ENCODE measurements at places on chromosomes 16 and 17.
A peak's percentile ranks its signal among the peaks of the same experiment; 100 is the strongest.

DNA sequence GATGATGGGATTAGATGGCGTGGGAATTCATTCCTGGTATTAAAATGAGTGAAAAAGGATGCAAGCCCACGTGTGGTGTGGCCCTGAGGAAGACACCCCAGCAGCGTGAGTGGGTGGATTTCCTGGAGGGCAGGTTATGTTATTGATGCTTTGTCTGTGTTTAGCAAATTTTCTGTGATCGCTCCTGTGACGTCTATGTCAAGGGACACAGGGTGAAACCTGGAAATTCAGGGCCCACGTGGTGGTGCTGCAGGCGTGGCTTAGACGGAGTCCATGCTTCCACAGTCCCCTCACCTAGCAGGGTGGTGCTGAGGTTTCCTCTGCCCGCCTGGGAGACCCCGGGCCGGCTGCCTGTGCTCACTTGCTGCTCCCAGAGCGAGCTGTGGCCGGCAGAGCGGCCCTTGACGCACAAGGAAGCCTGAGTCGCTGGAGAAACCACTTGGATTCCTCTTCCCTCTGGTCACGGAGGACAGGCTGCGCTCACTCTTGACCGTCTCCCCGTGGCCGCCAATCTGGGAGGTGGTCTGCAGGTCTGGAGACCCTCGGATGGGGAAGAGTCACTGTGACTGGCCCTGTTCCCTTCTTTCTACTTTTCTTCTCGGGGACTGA, 23.4 kb downstream of the BAIAP2 start:
- no peak for DNase-seq

- DNase-seq = no peak
Measured at GRCh38 chr17:27417596-27418365, 38.5 kb upstream of the KSR1 start.

DNA sequence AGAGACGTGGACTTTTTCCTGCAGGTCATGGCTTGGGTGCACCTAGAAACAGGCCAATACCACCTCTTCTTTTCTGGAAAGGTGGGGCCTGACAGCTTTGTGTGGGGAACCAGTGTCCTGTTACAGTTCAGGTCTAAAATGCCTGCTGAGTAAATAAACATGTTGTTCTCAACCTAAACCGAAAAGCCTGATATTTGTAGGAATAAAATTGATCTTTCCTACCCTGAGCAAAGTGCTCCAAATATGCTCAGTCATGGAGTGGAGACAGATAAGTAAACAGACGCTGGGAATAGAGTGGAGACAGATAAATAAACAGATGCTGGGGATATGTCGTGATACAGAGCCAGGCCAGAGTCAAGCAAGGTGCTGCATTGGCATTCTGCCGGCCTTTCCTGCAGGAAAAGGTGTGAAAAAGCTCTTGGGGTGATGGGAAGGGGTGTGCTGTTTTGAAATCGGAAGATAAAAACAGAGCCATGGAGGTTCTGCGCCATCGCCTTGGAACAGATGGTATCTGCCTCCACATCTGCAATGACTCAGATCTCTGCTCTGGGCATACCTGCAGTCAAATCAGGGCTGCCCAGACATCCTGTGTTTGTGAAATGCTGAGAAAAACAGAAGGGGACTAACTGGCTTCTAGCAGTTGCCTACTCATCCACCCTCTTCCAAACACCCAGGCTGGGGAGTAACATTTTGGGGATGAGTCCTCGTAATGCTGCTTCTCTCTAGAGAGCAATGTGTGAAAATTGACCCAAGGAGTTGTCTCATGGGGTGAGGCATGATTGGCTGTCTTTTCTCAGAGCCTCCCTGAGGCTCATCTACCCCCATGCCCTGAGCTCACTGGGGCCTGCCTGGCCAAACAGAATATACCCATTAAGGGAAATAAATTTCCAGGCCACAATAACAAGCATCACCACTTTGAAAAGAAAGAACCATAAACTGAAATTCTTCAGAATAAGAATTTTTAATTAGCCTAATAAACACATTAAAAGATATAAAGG, 16.8 kb upstream of the TRPV2 start:
- no peak for DNase-seq

DNA sequence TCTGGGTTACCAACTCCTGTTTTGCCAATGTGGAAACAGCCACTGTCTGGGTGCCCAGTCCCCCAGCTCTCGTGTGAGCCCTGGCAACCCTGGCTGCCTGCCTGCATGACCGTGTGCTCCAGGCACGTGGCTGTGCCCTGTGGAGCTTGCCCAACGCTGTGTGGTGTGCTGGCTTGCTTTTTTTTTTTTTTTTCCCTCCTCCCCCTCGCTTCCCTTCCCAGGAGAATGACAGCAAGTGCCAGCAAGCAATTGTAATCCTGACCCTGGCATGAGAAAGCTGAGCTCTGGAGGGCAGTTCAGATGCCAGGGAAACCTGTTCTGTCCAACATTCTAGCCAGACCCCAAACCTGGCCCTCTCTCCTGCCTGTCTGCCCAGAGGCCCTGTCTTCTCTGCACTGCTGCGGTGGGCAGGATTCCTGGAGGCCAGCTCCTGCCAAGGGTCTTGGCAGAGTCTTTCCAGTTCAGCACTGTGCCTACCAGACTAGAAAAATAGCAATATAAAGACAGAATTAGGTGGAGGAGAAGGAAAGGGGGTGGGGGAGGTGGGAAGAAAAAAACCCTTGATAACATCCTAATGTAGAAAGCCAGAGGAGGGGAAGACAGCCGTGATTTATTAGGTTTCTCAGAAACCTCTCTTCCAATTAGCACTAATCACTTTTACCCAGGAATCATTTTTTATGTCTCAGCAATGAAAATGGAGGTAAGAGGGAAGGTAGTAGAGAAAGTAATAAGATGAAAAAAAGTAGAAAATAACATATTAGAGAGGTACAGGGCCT, 9.0 kb downstream of the HLF start:
- DNase-seq = no peak

GRCh38 chr16:23595246-23595950, 718 bp downstream of the NDUFAB1 start:
- no peak for DNase-seq

DNA sequence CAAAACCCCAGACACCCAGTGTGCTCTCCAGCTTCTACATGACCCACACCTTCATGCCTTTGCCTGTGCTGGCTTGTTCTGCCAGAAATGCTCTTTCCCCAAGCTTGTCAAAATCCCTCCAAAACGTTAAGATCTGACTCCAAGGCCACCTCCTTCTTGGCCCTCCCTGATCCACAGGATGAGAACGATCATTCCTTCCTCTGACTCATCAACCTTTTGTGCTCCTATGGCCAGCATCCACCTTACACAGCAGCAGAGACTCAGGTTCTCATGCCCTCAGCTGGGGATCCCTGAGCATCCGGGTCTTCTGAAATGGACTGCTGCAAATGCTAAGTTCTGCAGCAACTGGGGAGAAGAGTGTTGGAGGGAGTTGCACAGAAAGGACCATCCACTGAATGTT, 2.9 kb downstream of the ZBTB4 start:
- DNase-seq = no peak

- DNase-seq = no peak
Measured at GRCh38 chr16:86294535-86295196, 215.7 kb upstream of the FOXF1 start.

- DNase-seq = no peak
Measured at GRCh38 chr17:39711851-39712250, 12.0 kb downstream of the ERBB2 start.

DNA sequence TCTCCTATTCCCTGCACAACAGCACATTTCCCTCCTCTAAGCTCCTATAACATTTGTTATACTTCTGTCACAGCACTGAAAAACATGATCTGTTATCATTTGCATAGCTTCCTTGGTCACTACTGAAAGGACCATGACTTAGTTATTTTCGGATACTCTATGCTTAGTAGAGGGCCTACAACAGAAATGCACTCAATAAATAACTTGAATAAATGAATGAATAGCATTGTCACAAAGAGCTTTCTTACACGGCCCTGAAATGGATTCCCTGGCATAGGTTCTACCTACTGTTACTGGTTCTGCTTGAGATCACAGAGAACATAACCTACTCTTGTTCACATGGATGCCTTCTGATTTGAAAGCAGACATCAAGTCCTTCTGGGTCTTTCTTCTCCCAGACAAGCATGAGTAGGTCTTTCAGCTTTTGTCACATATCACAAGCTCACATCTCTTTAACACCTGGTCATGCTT, 41.6 kb downstream of the MYO1D start:
- DNase-seq = no peak

- no peak for DNase-seq
Measured at GRCh38 chr16:63289834-63290460, 1253.7 kb upstream of the CDH8 start.

GRCh38 chr16:2236337-2237101, at the start of gene DNASE1L2:
DNASE1L2 (plus strand) TSS chr16:2236444; CDS start chr16:2236817, 373 bp downstream.
- no peak for DNase-seq

GRCh38 chr16:81920498-81920897, 90.8 kb downstream of the SDR42E1 start:
- no peak for DNase-seq

- DNase-seq = no peak
Measured at GRCh38 chr17:50818261-50818660, 17.1 kb upstream of the WFIKKN2 start.

DNA sequence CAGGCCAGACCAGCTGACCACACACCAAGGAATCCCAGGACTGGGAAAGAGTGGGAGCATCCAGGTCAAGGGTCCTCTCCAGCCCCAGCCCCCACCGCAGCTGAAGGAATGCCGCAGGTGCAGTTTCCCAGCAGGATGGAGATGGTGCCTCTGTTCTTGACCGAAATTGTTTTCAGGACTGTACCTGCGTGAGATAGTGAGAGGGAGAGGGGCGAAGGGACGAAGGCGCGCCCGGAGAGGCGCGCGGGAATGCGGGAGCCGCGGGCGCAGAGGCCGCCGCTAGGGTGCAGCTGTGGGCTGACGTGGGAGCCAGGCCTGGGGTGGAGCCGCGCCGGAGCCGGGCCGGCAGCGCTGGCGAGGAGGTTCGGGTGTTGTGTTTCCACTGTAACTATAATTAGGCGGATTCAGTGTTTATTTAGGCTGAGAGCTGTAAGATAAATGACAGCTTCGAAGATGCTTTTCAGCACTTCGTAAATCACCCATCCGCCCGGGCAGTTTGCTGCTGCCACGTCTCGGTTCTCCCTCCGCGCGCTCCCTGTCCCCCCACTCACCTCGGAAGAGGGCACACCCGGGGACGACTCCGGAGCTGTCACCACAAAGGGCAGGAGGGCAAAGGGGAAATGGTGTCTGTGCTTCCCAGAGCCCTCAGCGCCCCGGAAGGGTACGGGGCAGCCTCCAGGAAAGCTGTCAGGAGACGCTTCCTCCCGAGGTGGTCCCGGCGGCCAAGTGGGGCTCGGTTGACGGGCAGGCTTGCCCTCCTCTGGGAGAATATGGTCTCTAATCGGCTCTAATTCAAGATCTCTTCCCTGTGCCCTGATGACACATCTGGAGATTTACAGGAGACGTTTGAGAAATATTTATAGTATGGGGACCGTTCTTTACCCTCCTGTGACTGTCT, 38.2 kb downstream of the HOXB1 start:
- peak; percentile 48 for DNase-seq

GRCh38 chr16:85570735-85571562, 42.2 kb upstream of the GSE1 start:
- DNase-seq = no peak

GRCh38 chr16:57815987-57816745, 13.9 kb upstream of the KIFC3 start:
- DNase-seq = no peak

DNA sequence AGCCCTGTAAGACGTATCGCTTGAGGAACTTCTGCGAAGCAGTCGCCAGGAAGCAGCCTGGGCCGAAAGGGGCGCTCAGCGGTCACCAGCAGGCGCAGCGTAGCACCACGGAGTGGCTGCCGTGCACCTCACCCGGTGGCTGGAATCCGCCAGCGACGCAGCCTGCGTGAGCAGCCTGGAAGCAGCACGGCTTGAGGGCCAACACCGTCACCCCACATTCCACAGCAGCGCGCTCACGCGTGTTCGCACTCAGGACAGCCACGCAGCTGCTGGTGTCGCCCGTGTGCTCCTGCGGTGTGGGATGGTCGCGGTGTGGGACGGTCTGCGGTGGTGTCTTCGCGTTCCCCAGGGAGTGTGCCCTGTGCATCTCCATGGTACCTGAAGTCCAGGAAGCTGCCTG, 9.6 kb downstream of the UBE2I start:
- no peak for DNase-seq

DNA sequence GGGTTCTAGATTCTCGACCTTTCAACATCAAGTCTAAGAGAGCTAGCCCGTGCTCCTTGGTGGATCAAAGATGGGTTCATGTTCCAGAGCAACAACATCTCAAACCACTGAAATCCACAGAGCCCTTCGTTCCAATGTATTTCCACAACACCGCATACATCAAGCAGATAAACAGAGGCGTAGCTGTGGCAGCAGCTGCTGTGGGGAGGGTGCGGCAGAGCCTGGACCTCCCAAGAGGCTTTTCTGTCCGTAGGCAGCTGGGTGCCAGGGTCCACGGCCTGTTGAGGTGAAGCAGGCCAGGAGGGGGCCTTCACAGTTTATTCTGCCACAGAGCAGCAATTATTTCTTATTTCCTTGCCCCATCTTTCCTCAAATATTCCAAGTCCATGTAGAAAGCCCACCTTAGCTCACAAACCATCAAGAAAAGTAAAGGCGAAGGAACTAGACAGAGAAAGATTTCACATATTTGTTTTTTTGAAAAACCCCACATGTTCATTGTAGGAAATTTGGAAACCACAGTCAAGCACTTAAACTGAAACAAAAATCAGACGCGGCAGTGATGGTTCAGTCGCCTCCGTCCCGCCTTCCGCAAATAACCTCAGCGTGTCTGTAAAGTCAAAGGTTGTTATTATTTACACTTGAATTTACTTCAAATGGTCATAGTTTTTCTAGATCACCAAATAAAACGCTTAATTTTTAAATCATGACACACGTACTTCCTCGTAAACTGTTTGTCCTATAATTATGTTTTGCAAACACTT, 144.6 kb upstream of the FOXF1 start:
- DNase-seq = no peak

DNA sequence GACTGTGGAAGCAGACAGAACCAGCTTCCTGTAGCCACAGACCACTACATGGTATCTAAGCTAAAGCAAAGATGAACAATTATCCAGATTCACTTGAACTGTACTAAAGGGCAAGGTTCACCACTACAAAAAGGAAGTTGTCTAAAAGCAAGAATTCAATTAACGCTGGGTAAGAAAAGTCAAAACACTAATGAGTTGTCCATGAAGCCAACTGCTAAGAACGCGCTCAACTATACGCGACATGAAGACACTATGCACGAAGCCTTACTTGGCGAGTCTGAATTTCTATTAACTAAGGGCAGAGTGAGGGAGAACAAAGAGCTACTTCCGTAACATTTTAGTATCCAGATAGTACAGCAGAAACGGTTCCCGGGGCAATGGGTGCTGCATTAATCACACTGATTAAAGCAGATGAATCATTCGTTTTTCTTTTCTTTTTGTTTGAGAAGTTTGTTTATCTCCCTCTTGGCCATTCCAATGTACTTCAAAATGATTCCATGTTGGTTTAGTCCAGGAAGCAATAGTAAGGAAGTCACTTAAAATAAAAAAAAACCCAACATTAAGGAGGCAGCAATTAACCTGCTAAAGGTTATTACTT, 2.8 kb upstream of the RPS15A start:
- no peak for DNase-seq
